ENCODE measurements at places on chromosomes 5 and 9. TPM values are rescaled to one million over a fixed set of nuclear protein-coding genes. Genes with fewer than 3 reads are reported as not detected.

The KCTD16 gene
- 0.20 TPM for total RNA-seq

The PCDHGB2 gene
- 0.88 TPM for total RNA-seq

The GLIPR2 gene
- total RNA-seq = 0.96 TPM

The ARHGEF37 gene
- total RNA-seq = 3.9 TPM

The ANKRD20A1 gene
- total RNA-seq = 0.10 TPM

The SH3TC2 gene
- total RNA-seq = 6.2 TPM

The FREM1 gene
- not detected for total RNA-seq

DNA sequence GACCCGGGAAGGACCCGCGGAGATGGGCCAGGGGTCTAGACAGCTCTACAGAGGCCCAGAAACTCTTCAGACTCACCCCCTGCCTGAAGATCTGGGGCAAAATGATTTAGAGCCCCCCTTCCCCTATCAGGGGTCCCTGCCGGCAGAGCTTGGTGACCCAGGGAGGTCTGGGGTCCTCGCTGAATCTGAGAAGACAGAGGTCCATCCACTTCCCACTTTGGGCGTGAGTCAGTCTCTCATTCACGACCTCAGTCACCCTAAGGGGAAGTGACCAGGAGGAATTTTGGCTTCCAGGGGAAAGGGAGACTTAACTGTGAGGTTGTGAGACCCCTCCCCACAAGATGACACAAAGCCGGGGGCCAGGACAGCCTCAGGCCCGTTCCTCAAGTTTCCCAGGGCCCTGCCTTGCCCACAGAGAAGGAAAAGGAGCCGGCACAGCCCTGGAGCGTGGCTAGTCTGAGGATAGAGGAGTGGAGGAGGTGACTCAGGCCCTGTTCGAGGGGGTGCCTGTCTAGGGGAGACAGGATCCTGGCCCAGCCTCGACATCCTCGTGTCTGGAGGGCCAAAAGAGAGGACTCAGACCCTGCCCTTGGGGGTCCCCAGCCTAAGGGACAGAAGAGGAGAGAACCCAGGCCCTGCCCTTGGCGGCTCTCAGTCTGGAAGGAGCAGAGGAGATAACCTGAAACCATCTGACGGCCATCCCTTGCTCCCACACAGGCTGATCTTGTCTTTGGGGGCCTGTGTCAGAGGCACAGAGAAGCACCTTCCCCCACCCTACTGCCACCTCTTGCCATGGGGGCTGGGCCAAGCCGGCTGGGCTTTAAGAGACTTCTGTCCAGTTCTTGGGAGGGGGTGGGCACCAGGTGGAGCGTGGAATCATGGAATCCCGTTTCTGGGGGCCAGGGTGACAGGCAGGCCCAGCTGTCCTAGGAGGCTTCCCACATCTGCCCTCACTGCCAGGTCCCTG, 889 bp downstream of the PDLIM4 start:
- peak; percentile 71 for DNase-seq

- peak; percentile 45 for DNase-seq
Measured at GRCh38 chr9:70479880-70480291, 65.4 kb upstream of the KLF9 start.

- no peak for DNase-seq
Measured at GRCh38 chr5:37756248-37756647, 83.6 kb downstream of the GDNF start.

- DNase-seq = no peak
Measured at GRCh38 chr9:135038331-135038730, 49.1 kb upstream of the OLFM1 start.

- no peak for DNase-seq
Measured at GRCh38 chr5:170736966-170737365, 46.6 kb upstream of the GABRP start.

- no peak for DNase-seq
Measured at GRCh38 chr5:138028971-138029365, 3.9 kb downstream of the FAM13B start.

DNA sequence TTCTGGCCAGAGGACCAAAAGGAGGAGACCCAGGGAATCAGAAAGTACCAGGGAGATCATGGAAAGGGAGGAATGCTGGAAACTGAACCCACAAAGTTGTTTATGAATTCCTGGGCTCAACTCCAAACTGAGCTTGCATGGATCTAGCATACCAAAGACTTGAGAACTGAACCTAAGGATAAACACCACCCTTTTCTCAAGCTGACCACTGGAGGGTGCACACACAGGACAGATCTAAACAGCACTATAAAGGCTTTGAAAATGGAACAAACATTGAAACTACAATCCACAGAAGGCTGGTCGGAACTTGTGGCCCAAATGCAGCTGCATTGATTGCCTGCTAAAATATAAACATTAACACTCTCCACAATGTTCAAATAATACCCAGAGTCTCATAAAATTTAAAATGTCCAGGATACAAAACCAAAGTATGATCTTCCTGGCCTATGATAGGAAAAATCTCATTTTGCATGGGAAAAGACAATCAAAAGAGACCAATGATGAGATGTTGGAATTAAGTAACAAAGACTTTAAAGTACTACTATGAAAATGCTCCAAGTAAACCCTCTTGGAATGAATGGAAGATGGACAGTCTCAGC, 15.6 kb upstream of the IRF1 start:
- peak; percentile 78 for DNase-seq

DNA sequence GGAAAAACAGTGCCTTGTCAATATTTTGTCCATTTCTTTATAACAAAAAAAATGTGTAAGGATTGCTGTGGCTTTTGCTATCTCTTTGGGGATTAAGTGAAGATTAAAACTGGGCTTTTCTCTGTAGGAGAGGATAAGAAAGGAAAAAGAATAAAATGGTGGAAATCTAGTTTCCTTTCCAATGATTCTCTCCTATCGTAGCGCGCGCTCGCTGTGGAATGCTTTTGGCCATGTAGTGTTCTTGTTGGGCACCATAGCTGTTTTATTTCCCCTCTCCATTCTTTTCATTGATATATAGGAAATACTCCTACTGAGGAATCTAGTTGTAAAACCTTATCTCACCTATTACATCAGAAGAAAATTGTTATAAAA, 1.5 kb downstream of the STXBP1 start:
- DNase-seq = no peak

Measured in MCF 10A (cell line).